ENCODE measurements at places on chromosomes 16 and 17.
A peak's percentile ranks its signal among the peaks of the same experiment; 100 is the strongest.

- DNase-seq = no peak
Observed at GRCh38 chr17:79515110-79515509, 95.7 kb downstream of the RBFOX3 start.

GRCh38 chr17:76363107-76363842 lies 9.6 kb upstream of the PRPSAP1 start:
- no peak for DNase-seq

DNA sequence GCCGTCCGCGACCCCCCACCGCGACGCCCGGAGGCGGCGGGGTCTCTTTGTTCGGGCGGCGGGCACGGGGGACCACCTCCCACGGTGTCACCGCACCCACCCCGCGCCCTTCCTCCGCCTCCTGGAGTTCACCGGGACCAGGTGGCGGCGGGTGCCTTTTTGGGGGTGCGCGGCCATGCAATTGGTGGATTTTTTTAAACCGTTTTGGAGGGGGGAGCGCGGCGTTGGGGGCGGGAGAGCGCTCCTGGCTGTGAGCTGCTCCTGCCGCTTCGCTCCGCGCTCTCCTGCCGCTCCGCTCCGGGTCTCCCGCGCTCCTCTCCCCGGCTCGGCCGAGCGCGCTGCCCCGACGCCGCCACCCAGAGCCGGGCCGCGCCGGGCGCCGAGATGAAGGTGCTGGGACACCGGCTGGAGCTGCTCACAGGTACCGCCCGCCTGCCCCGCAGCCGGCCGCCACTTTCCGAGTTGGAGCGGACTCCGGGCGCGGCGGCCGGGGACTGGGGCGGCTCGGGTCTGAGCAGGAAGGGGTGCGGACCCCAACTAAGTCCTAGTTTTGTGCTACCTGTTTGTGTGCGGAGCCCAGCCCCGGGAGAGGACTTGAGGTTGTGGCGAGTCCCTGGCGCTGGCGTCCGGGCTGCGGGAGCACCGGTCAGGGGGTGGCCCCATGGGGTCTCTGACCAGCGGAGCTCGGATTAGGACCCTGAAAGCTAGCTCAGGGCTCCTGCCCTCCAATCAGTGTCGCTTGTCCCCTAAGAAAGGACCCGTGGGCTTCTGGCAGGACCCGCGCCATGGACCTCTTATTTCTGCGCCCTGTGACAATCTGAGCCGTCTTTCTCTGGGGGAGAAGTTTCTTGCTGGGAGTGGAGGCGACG lies 35.7 kb upstream of the NDRG4 start:
- DNase-seq = no peak

DNA sequence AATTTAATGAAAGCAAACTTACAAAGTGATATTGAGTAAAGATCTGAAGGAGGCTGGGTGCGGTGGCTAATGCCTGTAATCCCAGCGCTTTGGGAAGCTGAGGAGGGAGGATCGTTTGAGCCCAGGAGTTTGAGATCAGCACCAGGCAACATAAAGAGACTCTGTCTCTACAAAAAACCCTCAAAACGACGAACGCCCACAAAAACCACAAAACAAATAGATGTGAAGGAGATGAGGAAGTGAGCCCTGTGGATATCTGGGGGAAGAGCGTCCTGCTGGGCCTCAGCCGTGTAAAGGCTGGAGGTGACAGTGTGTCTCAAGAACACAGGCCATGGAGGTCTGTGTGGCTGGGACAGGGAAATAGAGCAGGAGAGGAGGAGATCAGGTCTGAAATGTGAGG lies 68.8 kb downstream of the ITFG1 start:
- DNase-seq = no peak

DNA sequence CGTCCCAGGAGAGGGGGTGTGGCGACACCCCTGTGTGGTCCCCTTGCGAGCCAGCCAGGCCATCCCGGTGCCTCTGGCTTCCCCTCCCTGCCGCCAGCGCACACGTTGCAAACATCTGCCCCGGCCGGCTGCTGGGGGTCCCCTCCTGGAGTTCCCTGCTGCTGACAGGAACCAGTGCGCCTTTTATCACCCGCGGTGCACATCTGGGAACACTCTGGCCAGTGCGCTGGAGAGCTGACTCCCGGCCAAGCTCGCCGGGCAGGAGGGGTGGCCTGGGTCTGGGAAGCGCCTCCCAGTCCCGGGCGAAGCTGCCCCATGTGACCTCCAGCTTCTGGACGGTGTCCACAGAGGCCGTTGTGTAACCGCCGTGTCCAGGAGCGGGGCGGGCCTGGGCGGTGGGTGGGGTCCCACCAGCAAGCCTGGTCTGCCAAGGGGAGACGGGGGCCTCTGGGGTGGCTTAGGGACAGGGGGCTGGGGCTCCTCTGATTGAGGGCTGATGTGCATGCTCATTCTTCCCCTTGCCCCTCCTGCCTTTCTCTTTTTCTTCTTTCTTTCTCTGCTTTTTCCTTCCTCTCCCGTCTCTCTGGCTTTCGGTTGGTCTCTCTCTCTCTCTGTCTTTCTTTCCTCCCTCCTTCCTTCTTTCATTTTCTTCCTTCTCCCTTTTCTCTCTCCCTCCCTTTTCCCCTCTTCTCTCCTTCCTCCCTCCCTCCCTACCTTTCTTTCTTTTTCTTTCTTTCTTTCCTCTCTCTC lies 25.2 kb upstream of the CIBAR2 start:
- peak; percentile 98 for DNase-seq

- DNase-seq = no peak
Observed at GRCh38 chr17:31815212-31815730, 43.8 kb downstream of the COPRS start.

GRCh38 chr16:77386831-77387814 lies 47.7 kb downstream of the ADAMTS18 start:
- no peak for DNase-seq

- peak; percentile 68 for DNase-seq
Observed at GRCh38 chr17:81037026-81037797, 2.3 kb downstream of the BAIAP2 start.

DNA sequence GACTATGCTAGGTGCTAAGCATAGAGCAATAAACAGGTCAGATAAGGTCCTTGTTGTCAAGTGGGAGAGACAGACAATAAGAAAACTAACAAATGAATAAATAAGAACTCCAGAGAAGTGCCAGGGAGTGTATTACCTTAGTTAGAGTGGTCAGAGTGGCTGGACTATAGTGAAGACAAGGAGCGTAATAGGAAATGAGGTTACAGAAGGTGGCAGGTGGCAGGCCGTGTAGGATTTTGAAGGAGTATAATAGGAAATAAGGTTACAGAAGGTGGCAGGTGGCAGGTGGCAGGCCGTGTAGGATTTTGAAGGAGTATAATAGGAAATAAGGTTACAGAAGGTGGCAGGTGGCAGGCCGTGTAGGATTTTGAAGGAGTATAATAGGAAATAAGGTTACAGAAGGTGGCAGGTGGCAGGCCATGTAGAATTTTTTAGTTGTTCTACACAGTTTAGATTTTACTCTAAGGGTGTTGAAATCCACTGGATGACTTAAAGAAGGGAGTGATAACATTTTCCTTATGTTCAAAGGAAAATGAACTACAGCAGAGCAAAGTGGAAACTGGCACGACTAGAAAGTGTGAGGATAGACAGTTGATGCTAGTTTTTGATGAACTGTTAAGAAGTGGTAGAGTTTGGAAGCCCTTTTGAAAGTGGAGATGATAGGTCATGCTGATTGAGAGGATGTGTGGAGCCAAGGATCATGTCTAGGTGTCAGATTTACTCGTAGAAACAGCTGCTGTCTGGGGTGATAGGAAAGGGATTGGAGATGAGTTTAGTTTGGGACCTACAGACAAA lies 3.6 kb upstream of the KRTAP3-1 start:
- no peak for DNase-seq

DNA sequence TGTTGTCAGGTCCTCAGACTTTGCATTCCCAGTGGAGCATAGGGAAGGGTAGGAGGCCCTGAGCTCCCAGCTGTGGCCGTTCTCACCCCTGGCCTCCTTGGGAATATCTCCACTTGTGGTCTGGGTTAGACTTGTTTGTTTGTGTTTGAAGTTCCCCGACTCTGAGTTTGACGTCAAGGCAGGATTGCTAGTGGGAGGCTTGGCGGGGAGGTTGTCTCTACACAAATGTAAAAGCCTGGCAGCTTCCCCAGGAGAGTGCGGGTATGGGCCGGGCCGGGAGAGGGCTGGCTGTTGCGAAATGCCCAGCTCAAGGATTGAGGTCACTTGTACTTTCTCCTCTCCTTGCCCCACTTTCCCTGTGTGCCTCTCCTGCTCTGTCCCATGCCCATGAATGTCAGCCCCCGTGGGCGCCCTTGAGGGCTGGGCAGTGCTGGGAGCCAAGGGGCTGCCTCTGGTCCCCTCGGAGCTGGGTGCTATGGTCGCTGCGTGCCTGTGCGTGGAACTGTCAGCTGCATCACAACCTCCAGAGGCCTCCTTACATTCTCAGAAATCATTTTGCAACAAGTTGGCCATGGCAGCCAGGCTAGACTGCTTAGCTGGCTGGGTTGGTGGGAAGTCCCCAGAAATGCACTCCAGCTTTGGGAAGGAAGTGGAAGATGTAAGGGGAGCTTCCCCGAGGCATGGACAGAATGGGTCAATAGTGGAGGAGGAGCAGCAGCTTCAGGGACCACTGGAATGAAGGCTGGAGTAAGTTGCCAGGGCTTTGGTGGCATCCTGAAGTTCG lies 84.3 kb downstream of the KSR1 start:
- peak; percentile 97 for DNase-seq

GRCh38 chr16:86222965-86223551 lies 287.3 kb upstream of the FOXF1 start:
- no peak for DNase-seq

- no peak for DNase-seq
Observed at GRCh38 chr16:51138178-51138577, 12.9 kb downstream of the SALL1 start.

DNA sequence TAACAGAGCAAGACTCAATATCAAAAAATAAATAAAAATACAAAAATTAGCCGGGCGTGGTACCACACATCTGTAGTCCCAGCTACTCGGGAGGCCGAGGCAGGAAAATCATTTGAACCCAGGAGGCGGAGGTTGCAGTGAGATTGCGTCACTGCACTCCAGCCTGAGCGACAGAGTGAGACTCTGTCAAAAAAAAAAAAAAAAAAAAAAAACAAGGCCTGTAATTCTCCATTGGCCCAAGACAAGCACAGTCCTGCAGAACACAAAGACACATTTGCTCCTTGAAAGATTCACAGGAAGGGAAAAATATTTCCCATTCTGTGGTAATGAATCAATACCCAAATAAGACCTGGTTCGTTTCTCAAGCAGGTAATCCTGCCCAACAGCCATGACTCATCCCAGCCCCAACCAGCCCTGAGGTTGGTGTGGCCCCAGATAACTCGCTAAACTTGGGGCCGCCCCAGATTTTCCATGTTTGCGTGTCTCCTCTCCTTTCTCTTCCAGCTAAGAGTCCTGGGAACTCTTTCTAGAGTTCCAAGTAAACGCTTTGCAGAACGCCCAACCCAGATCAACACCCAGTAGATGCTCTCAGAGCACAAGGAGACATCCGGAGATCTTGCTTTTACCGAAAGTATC lies 40.3 kb upstream of the SNN start:
- peak; percentile 76 for DNase-seq

GRCh38 chr17:56505154-56505756 lies 88.2 kb upstream of the NOG start:
- no peak for DNase-seq

GRCh38 chr17:75131278-75132017 lies at the start of gene NT5C:
Gene NT5C, minus strand, starts transcription at chr17:75131742. Its CDS starts 35 bp downstream, at chr17:75131707.
- peak; percentile 79 for DNase-seq

GRCh38 chr16:2663553-2664546 lies 18.5 kb upstream of the KCTD5 start:
- no peak for DNase-seq

- no peak for DNase-seq
Observed at GRCh38 chr16:58435779-58436178, 43.5 kb downstream of the GINS3 start.

DNA sequence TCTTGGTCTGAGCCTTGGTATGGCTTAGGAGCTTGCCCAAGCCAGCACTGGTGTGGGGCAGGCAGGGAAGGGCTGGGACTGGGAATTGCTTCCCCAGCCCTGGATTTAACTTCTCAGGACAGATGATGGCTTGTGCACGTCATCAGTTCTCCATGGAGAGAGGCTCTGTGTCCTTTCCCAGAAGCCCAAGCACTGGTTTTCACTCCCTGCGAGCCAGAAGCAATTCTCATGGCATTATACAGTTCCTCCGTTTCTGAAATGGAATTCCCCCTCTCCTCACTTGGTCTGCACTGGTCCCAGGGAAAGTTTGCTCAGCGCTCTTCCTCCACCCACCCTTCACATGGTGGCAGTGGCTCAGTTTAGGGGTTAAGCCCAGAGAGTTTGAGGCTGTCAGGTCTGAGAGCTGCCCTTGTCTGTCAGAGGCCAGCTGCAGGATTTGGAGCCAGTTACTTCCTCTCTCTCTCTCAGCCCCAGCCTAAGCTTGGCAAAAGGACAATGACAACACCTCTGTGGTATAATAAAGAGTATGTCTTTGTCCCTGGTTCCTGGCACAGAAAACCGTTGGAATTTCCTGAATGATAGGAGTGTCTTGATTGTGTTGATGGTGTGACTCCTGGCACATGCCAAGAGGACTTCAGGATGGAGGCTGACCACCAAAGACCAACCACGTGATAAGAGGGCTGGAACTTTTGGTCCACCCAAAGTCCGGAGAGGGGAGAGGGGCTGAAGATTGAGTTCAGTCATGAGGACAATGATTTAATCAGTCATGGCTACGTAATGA lies 219.6 kb upstream of the TNRC6C start:
- peak; percentile 70 for DNase-seq

DNA sequence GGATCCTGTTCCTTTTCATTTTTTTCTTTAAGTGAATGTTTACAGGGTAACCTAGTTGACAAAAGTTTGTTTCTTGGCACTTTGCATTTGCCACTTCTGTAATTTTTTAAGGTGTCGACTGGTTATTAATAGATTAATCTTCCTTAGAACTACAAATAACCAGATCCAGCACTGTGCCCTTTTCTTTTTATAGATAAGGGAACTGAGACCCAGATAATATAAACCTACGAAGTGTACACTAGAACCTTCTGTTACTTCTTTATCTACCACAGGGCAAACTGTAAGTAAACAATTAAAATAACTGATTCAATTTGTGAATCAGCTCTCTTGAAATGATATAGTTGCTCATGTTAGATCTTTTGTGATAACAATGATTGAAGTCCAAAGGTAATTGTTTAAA lies 55.4 kb downstream of the NLK start:
- DNase-seq = no peak

DNA sequence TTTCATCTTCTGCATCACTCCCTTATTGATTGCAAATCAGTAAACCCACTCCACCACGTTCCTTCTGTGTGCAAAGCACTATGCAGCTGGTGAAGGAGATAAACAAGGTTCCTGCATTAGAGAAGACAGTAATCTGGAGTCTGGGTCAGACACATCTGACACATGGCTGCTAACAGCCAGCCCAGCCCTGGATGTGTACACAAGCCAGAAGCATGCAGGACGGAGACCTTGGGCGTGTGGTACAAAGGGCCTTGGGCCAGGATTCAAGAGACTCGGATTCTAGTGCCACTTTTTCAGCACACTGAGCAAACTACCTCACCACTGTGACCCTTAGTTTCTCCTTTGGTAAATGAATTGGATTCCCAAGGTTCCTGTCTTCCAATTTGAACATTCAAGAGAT lies 86.6 kb upstream of the DNAH9 start:
- DNase-seq = no peak
